Pericardium fibroblast (primary cell): ENCODE measurements at places on chromosomes 11 and 22. TPM values are rescaled to one million over a fixed set of nuclear protein-coding genes. Genes with fewer than 3 reads are reported as not detected.

The CHCHD10 gene
- total RNA-seq, result 0.85 and 10.6 TPM in 2 replicates

The SLC22A9 gene
- not detected in 2 replicates for total RNA-seq

The KCNJ11 gene
- total RNA-seq, result not detected in 2 replicates

The VWCE gene
- 2.2 and 4.4 TPM in 2 replicates for total RNA-seq

The RASSF7 gene
- 4.4 and 27.9 TPM in 2 replicates for total RNA-seq

The CYTH4 gene
- total RNA-seq, result not detected in 2 replicates

The OPCML gene
- under 0.01 TPM in 1 of 2 replicates, not detected in the other for total RNA-seq

The PLA2G3 gene
- total RNA-seq, result 0.09 TPM in 1 of 2 replicates, not detected in the other

The FGF19 gene
- total RNA-seq, result not detected in 2 replicates

The BDNF gene
- total RNA-seq, result 0.34 and 4.1 TPM in 2 replicates

The EMID1 gene
- total RNA-seq, result 1.2 and 6.8 TPM in 2 replicates

The OR2AG2 gene
- not detected in 2 replicates for total RNA-seq

The CCDC188 gene
- total RNA-seq, result 0.17 TPM in 1 of 2 replicates, not detected in the other

The OR4A5 gene
- total RNA-seq, result not detected in 2 replicates

The TNNT3 gene
- total RNA-seq, result 12.3 and 28.9 TPM in 2 replicates

The MS4A14 gene
- total RNA-seq, result not detected in 2 replicates

The SCGB1D2 gene
- total RNA-seq, result not detected in 2 replicates

The ISX gene
- not detected in 2 replicates for total RNA-seq

The PACSIN3 gene
- total RNA-seq, result 35.8 and 35.9 TPM in 2 replicates

The SLC22A12 gene
- total RNA-seq, result not detected in 2 replicates
